ENCODE measurements at places on chromosomes 1 and 21.

DNA sequence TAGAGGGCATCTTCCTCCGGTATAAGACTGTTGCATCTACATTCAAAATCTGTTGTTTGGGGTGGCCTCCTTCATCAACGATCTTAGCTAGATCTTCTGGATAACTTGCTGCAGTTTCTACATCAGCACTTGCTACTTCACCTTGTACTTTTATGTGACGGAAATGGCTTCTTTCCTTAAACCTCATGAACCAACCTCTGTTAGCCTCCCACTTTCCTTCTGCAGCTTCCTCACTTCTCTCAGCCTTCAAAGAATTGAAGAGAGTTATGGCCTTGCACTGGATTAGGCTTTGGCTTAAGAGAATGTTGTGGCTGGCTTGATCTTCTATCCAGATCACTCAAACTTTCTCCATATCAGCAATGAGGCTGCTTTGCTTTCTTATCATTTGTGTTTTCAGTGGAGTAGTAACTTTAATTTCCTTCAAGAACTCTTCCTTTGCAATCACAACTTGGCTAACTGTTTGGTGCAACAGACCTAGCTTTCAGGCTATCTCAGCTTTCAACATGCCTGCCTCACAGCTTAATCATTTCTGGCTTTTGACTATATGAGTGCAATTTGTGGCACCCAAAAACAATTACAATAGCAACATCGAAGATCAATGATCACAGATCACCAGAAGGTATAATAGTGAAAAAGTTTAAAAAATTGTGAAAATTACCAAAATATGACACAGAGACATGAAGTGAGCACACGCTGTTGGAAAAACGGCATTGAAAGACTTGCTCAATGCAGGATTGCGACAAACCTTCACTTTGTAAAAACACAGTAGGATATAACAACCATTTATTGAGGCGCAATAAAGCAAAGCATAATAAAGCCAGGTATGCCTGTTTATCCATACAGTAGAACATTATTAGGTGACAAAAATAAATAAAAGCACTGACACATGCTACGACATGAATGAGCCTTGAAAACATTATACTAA lies 56.7 kb upstream of the GFI1 start:
- no peak for DNase-seq

GRCh38 chr1:30462826-30463425 lies 260.5 kb downstream of the MATN1 start:
- DNase-seq, result no peak

- DNase-seq, result no peak
Observed at GRCh38 chr1:52632732-52633290, at the start of gene SHISAL2A. Gene SHISAL2A, plus strand, starts transcription at chr1:52633168. Its CDS starts 326 bp downstream, at chr1:52633494.

DNA sequence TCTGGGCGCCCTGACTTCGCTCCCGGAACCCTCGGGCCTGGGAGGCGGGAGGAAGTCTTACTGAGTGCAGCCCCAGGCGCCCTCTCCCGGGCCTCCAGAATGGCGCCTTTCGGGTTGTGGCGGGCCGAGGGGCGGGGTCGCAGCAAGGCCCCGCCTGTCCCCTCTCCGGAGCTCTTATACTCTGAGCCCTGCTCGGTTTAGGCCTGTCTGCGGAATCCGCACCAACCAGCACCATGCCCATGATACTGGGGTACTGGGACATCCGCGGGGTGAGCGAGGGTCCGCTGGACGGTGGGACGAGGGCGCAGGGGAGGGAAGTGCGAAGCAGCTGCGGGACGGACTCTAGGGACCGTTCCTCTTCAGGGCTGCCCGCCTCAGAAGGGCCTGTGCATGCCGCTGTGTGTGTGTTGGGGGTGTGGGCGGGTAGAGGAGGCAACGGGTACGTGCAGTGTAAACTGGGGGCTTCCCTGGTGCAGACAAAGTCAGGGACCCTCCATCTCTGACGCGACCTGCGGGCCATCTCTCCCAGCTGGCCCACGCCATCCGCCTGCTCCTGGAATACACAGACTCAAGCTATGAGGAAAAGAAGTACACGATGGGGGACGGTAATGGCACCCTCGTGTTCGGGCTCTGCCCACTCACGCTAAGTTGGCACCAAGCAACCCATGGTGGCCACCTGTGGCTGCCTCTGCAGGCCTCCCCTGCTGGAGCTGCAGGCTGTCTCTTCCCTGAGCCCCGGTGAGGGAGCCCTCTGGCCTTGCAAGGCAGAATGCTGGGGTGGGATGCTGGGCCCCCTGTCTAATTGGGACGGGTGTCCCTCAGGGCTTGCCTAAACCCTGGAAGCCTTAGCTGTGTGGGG lies at the start of gene GSTM1:
TSS of gene GSTM1 (plus strand) at position 177 of the 859 bp plus-strand sequence. CDS start at position 234, 57 bp downstream.
- no peak for DNase-seq

DNA sequence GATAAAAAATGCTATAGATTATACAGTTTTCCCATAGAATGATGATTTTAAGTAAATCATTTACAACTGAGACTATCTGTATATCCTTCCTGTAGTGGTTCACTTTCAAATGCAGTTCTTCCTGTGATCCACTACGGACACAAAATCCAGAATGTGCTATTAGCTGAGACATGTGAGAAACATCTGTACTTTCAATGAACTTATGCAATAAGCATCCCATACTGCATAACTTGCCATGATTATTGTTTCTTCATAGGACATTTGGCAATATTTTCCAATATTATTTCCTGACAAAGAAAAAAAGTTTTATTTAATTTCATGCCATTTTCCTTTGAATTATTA lies 83.5 kb upstream of the PRDX6 start:
- DNase-seq, result peak; percentile 41

- DNase-seq, result peak; percentile 10
Observed at GRCh38 chr1:202063093-202063492, 52.7 kb downstream of the ELF3 start.

Data from AG20443 (cell line).